Progenitor cell of endocrine pancreas (in vitro differentiated cells): ENCODE measurements at places on chromosomes 3 and 15.

GRCh38 chr3:62201438-62202035 is 171.8 kb downstream of the FEZF2 start:
- no peak for DNase-seq

DNA sequence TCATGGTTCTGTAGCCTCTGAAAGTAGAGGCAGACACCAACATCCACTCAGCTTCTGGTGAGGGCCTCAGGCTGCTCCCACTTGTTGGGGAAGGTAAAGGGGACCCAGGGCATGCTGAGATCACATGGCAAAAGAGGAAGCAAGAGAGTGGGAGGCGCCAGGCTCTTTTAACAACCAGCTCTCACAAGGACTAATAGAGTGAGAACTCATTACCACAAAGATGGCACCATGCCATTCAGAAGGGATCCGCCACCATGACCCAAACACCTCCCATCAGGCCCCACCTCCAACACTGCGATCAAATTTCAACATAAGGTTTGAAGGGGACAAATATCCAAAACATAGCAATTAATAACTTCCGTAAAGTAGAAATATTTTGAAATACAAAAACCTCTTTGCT is 192.3 kb downstream of the OCA2 start:
- DNase-seq = no peak

DNA sequence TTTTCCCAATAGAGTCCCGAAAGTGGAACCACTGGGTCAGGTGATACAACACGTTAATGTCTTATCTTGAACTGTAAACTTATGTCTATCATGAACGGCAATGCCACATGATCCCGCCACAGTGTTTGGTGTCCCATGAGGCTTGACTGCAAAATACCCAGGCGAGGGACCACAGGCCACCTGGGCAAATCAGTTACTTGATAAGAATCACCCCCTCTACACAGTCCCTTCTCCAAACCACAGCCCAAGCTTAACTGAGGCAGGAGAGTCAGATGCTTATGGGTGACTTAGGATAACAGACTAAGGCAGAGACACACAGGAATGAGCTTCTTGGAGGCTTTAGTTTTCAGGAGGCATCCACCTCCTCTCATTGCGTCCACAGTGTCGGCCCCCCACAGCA is 42.9 kb upstream of the SNRPA1 start:
- DNase-seq = no peak

GRCh38 chr3:188431040-188431439 is 277.1 kb downstream of the LPP start:
- no peak for DNase-seq

DNA sequence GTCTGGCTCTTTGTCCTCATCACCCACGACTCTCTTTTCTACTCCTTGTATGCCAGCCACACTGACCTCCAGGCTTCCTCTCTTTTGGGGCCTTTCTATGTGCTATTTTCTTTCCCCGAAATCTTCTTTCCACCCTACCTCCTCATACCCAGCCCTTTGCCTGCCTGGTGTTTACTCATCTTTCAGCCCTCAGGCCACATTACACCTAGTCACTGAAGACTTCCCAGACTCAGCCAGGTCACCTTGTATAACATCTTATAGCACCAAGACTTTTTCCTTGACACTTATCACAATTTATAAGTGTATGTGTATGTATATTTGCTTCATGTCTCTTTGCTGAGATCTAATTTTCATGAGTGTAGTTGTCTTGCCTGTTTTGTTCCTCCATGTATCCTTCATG is 396.4 kb downstream of the NLGN1 start:
- no peak for DNase-seq

GRCh38 chr15:61126811-61127210 is 102.3 kb downstream of the RORA start:
- no peak for DNase-seq

DNA sequence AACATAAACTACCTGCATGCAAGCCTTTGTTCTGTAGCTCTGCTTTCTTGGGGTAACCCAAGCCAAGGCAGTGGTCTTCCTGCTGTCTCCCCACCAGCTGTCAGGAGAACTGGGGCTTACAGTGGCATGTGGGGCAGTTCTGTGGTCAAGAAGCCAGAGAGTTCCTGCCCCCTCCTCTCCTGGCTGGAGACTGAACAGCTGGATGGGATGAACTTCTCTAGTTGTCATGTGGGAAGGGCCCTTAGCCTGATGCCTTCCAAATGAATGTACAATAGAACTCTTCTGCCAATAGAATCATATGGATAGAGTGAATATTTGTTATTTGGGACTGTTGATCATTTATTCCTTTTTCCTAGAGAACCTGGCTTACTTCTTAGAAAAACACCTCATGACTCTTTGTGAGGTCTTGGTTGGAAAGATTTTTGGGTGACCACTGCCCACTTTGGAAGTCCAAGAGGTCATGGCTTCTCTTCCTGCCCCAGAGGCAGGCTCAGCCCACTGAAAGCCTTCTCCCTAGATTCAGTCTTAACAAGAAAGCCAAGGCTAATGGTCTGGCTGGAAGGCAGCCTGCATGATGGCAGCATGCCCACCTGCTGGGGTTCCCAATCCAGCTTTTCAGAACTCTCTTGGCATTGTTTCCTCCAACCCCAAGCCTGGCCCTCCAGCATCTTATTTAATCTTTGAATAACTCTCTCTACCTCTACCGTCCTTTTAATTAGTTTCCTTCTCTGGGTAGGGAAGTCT is 462.9 kb upstream of the PROK2 start:
- DNase-seq = no peak

DNA sequence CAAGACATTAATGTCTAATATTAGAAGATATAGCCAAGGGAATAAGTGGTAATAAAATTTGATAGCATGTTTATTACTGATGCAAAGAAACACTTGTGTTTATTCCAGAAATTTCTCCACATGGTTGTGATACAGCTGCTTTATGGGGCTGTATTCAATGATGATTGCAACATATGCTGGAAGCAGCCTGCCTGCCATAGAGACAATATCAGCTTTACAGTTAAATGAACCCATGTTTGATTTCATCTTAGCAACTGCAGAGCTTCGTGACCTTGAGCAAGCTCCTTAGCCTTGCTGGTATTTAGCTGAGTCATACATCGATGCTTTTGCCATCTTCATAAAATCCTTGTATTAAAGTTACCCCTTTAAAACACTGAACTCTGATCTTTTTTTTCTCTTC is 168.1 kb upstream of the STAC start:
- DNase-seq = no peak

DNA sequence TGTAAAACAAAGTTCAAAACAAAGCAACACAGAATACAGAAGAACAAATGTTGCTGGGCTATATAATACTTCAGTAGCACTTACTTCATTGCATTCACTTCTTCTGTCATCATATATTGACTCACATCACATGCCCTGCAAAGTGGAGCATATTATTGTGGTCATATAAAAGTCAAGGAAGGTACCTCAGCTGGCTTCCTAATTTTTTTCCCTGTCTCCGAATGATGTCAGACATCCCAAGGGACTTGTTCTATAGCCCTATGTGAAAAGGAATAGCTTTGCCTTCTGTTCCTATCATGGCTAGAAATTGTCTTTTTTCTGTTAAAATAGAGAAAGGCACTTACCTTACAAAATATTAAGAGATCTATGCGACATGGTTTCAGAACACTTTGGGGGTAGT is 109.4 kb downstream of the LRTM1 start:
- no peak for DNase-seq

- DNase-seq = peak; percentile 60
These were observed 9.5 kb downstream of the RPS17 start for GRCh38 chr15:82530606-82531379.

DNA sequence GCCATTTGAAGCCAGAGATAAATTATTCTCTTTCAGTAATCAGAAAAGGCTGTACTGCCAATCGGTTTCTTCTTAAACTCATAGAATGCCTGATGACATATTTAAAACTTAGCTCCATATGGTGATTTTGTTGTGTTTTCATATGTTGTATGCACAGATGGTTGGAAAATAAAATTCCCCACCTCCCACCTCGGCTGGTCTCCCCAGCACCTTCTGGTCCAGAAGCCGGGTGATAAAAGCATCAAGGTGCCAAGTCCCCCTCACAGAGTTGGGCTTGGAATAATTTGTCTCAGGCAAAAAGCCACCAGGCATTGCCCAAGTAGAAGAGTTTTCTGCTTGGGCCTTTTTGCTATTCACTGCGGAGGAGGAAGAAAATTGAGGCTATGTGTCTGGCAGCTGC is 18.4 kb downstream of the LARS2 start:
- no peak for DNase-seq

GRCh38 chr3:132872711-132873110 is 150.5 kb upstream of the NPHP3 start:
- DNase-seq = no peak

DNA sequence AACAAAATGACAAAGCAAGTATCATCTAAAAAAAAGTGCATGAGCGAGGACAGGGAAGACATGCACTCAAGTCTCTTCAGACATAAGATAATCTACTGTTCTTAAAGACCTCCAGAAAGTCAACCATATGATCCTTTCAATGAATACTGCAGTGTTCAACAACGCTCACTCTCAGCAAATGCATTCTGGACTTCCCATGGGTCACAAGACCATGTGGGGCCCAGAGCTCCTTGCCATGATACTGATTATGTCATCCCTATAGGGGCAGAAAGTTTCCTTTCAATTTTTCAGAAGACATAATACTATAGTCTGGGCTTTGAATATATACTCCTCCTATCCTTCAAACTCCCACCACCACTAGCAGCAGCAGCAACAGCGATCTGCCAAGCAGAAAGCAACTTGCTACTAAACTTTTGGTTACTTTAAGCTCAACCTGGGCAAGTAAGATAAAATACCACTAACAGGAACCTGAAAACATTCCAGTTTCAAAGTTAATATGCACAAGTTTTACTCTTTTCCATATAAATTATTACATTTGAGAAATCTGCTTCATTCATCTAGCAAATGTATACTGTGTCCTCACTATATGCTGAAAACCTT is 143.5 kb downstream of the ADAM10 start:
- DNase-seq = no peak
